Fibroblast of skin of left biceps (primary cell): ENCODE measurements at places on chromosomes 16 and 17.

DNA sequence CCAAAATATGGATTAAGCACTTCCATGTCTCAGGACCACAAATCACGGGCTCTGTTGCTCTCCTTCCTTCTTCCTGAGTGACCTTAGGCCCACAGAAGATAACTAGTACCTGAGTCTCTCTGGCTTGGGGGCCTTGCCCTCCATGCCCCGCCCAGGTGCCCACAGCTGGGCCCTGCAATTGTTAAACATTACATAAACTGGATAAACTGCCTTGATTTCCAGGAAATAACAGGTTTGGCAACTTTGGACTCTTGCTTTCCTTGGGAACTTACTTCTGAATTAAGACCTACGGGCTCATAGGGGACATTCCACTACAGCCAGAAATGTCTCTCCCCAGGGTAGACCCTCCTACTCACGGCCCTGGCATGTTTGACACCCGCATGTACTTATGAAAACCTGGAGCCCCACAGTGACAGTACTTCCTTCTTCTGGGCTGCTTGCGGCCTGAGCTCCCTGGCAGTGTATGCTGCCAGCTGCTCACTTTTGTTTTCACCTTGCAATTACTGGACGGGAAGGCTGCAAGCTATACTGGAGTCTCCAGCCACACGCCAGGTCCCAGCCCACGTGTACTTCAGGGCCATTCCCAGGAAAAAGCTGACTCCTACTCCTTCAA is 2.3 kb upstream of the UBALD2 start:
- DNase-seq = no peak

DNA sequence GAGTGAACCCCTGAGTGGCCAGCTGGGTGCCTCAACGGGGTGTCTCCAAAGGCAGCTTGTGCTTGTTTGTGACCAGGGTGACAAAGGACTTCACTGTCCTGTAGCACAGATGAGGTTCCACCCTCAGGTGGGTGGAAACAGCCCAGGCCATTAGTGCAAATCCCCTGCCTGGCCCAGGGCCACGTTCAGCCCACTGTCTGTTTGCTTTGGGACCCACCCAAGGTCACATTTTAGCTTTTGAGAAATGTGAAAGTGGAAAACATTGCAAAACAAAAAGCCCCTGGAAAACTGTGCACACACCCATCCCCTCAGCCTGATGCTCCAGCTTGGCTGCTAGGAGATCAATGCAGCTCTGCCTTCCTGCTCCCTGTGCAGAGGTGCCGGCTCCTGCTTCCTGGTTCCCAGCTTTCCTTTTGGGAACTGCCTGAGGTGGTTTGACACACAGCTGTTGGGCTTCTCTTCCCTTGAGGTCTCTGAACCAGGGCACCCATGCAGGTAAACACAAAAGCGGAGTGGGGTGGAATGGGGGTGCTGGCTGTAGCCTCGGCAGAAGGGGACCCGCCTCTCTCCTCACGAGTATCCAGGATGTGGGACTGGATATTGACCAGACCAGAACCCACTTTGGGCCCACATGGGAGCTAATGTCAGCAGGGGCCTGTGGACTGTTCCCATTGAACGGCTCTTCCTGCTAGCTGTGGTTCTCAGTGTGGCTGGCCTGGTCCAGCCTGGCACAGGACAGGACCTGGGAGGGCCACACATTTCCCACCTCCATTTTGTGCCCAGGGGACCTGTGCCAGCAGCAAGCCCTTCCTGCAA is 7.9 kb upstream of the SPHK1 start:
- DNase-seq = no peak

GRCh38 chr16:67594956-67595355 is 32.6 kb downstream of the CTCF start:
- peak; percentile 21 for DNase-seq

- DNase-seq = no peak
Observed at GRCh38 chr16:924806-925205, 46.0 kb downstream of the LMF1 start.

GRCh38 chr17:73470316-73470826 is 158.6 kb upstream of the CDC42EP4 start:
- DNase-seq = no peak

DNA sequence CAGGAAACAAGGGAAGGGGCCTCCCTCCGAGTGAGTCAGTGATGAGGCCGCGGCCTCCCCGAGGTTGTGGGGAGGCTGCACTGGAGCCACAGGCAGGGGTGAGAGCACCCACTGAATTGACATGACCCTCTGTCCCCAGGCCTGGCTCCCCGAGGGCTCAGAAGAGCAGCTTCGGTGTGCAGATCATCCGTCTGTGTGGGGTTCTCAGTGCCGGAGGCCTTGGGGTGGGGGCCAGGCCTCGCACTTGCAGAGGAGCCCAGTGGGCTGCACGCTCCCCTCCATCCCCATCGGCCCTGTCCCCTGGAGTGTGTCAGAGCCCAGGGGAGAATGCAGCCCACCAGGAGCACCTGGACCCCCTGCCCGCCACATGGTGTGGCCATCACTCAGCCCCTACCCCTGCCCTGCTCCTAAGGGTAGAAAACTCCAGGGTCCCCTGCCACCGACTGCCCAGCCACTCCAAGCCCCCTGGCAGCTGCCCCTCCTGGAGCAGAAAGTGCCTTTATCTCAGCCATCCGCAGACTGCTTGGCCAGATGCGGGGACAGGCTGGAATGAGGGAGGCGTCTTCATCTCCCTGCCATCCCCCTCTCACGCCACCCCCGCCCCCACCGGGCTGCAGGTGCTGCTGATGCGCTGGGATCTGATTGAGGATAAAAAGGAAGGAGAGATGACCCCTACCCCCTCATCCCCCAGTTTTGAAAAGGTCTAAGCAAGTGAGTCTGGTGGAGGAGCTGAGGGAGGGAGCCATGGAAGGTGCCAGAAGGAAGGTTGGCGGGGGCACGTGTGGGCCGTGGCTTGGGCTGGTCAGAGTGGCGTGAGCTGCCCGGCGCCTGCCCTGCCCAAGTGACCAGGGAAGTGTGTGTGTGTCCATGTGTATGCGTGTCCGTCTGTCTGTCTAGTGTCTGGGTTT is 358.3 kb downstream of the SEC14L1 start:
- no peak for DNase-seq

DNA sequence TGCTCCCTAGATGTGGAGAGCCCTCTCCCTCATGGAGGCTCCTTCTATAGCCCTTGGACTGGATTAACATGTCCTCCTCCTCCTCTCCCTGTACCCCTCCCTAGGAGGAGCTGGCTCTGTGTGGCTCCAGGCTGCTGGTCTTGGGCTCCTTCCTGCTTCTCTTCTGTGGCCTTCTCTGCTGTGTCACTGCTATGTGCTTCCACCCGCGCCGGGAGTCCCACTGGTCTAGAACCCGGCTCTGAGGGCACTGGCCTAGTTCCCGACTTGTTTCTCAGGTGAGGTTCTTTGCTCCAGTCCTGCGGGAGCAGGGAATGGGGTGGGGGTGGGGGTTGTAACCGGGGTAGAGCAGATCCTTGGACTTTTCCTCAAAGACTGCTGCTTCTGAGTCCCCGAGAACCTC is 2.4 kb upstream of the TAOK2 start:
- no peak for DNase-seq

DNA sequence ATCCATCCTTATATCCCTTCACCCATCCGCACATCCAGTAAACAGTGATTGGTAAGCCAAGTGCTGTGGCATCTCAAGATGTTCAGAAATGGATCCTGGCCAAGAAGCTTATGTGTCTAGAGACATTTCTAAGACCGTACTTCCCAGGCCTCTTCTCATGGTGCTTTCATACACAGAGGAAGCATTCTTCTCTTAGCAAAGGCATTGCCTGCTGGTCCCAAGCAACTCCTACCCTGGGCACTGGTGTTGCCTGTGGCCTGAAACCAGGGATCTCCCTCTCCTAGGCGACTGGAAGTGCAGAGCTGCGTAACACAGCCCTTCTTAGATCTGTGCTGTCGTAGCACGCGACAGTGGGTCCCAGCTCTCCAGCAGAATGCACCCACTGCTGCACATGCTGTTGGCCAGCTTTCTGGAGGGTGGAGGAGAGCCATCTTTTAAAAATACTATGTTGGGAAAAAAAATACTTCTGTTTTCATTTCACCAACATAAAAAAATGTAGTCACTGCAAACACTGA is 182.9 kb downstream of the CCDC182 start:
- no peak for DNase-seq

DNA sequence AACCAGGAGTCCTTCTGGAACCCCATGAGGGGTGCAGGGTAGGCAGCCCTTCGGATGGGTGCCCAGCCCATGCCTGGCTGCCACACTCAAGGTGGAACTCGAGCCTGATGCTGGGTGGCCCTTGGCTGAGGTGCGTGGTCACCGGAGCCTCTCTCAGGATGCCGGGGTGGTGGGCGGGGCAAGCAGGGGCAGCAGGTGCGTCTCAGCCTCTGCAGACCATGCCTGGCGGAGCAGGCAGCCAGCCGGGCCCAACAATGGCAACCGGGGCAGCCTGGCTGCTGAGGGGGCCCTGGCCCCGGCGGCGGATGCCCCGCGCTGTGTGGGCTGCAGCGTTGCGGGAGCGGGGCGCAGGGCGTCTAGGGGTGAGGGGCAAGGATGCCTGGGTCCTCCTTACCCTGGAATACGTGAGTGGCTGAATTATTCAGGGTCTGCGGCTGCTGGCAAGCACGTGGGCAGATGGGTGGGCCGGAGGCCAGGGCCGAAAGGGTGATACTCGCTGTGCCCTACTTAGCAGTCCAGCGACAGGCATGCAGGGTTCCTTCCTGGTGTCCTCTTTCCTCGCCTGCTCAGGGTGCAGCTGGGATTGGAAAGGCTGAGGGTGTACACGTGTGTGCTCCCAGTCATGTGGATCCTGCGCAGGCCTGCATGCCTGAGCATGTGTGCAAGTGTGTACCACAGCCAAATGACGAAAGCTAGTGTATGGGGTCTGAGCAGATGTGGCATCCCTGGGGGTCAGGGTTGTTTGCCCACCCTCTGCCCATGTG is 14.6 kb downstream of the MYO15A start:
- DNase-seq = no peak

GRCh38 chr17:58391302-58391984 is 25.9 kb downstream of the RNF43 start:
- no peak for DNase-seq

- no peak for DNase-seq
Observed at GRCh38 chr17:32503251-32504165, 16.7 kb downstream of the CDK5R1 start.

DNA sequence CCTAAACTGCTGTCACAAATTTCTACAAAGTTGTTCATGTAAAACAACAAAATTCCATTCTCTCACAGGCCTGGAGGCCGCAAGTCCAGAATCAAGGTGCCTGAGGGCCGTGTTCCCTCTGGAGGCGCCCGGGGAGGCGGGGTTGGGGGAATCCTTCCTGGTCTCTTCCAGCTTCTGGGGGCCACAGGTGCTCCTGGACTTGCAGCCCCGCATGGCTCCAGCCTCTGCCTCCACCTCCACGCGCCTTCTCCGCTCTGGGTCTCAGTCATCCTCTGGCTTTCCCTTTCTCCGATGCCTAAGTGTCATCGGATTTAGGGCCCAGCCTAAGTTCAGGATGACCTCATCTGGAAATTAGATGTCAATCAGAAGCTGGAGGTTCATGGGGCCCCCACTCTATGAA is 28.6 kb upstream of the BAHCC1 start:
- no peak for DNase-seq

- DNase-seq = no peak
Observed at GRCh38 chr17:9974448-9975381, 69.6 kb upstream of the RCVRN start.

DNA sequence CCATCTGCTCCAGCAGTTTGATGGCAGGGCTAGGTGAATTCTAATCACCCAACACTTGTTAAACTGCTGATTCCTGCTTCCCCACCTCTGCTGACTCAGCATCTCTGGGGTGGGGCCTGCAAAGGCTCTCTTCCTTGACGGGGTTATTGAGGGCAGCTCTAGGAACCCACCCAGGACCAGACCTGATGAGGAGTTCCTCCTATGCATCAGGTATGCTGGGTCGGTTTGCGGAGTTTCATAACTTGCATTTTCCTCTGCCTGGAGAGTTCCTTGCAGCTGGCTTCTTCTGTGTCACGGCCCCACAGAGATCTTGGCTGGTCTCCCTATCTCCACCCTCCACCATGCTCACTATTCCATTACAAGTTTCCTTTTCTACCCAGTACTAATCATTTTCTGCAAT is 93.4 kb upstream of the CCL2 start:
- DNase-seq = no peak

DNA sequence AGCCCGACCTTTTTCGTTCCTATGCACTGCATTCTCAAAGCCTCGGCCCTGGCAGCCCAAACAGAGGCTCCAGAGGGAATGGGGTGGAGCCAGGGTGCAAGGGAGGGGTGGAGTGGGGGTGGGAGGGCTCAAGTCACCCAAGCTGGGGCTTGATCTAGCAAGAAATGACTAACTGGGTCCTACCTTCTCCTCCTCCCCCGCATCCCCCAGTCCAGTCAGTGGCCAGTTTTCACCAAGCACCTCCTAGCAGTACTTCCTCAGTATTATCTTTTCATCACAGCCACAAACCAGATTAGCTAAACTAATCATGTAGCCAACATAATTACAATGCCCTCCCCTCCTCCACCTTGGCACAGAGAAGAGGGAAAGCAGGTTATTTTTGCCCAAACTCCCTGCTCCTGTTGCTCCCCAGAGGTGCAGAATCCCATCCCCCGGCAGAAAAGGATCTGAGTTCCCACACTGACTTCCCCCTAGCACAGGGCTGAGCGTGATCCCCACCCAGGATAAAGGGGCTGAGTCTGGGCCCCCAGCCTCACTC is 2.2 kb downstream of the JUP start:
- DNase-seq = no peak

- no peak for DNase-seq
Observed at GRCh38 chr16:2866431-2866830, 8.5 kb upstream of the PRSS22 start.
